ENCODE measurements at places on chromosomes 13 and 19.
A peak's percentile ranks its signal among the peaks of the same experiment; 100 is the strongest.

DNA sequence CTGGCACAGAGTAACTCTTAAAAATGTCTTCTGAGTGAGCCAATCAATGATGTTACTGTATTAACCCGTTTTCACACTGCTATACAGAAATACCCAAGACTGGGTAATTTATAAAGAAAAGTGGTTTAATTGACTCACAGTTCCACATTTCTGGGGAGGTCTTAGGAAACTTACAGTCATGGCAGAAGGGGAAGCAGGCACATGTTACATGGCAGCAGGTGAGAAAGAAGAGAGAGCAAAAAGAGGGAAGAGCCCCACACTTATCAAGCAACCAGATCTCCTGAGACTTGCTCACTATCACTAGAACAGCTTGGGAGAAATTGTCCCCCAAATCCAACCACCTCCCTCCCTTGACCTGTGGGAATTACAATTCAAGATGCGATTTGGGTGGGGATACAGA is 97.6 kb upstream of the MIR17HG start:
- H3K4me1 ChIP-seq: no peaks in the 10 kb centered on the region
- no peak for DNase-seq
- no peaks in the 10 kb centered on the region for H3K27me3 ChIP-seq
- no peak overlapping the region for H3K4me3 ChIP-seq
- H3K27ac ChIP-seq: no peak overlapping the region
- no peaks in the 10 kb centered on the region for H3K36me3 ChIP-seq

- H3K36me3 ChIP-seq: no peaks in the 10 kb centered on the region
- DNase-seq: no peak
- no peak overlapping the region for H3K27ac ChIP-seq
- no peaks in the 10 kb centered on the region for H3K27me3 ChIP-seq
- H3K4me1 ChIP-seq: no peaks in the 10 kb centered on the region
- no peak overlapping the region for H3K4me3 ChIP-seq
Measured at GRCh38 chr13:43095771-43096719, 72.7 kb downstream of the DNAJC15 start.

- H3K4me3 ChIP-seq: no peak overlapping the region
- no peak overlapping the region for H3K27ac ChIP-seq
- H3K27me3 ChIP-seq: no peaks in the 10 kb centered on the region
- no peak for DNase-seq
- no peaks in the 10 kb centered on the region for H3K36me3 ChIP-seq
- no peaks in the 10 kb centered on the region for H3K4me1 ChIP-seq
Measured at GRCh38 chr13:35349052-35349451, 127.4 kb downstream of the MAB21L1 start.

DNA sequence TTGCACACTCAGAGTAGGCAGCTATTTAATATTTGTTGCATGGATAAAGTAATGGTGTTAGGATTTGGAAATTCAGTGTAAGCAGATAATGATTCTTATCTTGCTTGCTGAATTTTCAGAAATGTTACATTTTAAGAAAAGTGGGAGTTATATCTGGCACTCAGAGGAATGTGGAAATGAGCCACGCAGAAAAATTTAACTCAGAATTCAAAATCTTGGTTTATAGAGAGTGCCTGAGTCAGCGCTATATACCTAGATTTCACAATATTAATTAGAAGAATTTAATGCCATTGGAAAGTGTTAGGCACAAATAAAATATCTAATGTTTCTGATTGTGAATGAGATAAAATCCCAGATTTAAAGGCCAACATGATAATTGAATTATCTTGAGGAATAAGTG is 96.3 kb downstream of the GPR12 start:
- no peaks in the 10 kb centered on the region for H3K36me3 ChIP-seq
- no peaks in the 10 kb centered on the region for H3K27me3 ChIP-seq
- H3K4me1 ChIP-seq: no peaks in the 10 kb centered on the region
- no peak for DNase-seq
- H3K4me3 ChIP-seq: no peak overlapping the region

DNA sequence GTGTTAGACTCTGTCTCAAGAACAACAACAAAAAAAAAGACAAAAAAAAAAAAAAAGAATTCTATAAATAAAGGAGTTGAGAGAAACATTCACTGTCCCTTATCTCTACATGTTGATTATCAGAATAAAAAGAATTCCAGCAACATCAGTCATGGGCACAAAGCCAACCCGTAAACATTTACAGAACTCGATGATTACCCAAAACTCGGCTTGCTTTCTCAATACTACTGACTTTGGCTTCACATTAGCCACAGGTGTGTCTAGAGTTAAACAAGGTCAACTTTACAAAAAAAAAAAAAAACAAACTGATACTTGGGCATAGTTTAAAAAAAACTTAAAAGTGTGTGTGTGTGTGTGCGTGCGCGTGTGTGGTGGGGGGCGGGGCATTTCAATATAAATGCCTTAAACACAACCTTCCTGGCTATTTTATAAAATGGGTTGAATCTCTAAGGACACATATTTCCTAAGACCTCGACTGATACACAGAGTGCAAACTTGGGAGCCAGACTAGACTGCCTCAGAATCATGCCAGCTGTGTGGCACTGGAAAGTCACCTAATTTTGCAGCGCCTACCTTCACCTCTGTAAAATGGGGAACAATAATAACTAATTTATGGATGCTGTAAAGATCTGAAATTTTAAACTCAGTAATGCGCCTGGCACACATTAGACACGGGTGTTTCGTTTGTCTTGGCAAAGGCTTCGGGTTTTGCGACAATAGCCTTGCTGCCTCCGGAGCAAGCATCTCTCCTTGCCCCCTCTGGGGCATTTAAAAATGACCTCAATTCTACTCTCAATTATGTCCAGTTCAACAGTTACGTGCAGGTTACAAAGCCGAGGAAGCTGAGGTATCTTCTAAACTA is 922 bp downstream of the EBPL start:
- no peak for DNase-seq
- peak overlapping the region; percentile 83 for H3K27ac ChIP-seq
- peak overlapping the region; percentile 76 for H3K4me3 ChIP-seq
- H3K36me3 ChIP-seq: peaks cover 4% of the 10 kb centered on the region
- H3K4me1 ChIP-seq: peaks cover 14% of the 10 kb centered on the region
